Endothelial cell (in vitro differentiated cells): ENCODE measurements at places on chromosomes 7 and 10. TPM values are rescaled to one million over a fixed set of nuclear protein-coding genes. Genes with fewer than 3 reads are reported as not detected.

GRCh38 chr10:23656735-23657134 lies 217.9 kb downstream of the OTUD1 start:
- DNase-seq = peak; percentile 29

DNA sequence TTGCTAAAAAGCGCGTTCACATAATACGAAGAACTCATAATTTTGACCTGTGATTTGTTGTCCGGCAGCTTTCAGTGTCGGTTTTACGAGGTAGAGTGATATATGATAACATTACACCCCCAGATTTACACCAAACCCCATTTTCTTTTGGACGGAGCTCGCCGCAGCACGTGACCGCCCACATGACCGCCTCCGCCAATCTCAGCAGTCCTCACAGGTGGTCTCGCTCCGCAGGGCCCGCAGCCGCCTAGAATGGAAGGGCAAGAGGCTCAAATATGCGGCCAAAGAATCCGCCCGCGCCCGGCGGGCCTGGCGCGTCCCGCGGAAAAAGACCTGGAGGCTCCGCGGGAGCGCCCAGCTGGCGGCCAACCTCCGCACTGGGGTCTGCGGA lies at the start of gene HOXA7:
Gene HOXA7 (minus strand): TSS at position 168 of the 391 bp plus-strand sequence. CDS start 130 bp downstream, at position 38.
- DNase-seq = no peak

GRCh38 chr10:49534670-49535381 lies 4.1 kb downstream of the ERCC6 start:
- DNase-seq = no peak

Gene OPALIN
- not detected for total RNA-seq

GRCh38 chr10:109027534-109028185 lies 895.7 kb downstream of the XPNPEP1 start:
- DNase-seq = no peak

DNA sequence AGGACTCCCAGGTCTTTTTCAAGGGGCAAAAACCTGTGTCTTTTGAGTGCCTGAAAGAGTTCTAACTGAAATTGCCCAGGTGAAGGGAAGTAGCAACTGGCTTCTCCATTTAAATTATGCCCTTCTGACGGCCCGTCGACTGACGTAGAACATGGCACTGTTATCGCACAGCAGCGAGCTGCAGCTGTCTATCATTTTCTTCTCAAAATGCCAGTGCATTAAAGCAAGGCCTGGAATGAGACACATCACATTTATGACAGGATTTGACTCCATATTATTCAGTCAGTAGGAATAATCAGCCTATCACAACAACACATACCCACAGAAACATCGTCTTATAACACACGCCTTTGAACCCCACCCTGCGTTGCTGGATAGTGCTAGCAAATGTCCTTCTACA lies 69.7 kb downstream of the CELF2 start:
- no peak for DNase-seq

DNA sequence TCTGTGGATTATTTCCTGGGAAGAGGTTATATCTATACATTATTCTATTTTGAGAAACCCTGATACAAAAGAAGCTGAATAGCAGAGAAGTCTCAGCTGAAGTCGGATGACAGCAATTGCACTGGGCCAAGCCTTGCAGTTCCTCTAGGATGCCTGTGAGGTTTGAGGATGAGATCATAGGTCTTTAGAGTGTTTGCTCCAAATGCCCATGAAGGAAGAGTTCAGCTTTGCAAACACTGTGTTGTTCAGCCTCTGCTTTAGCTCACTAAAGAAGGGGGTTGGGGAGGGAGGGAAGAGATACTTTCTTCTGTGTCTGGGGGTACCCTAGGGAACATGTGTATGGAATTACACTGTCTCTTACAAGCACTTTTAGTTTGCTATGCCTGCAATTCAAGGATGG lies 282.5 kb upstream of the NRP1 start:
- DNase-seq = no peak

DNA sequence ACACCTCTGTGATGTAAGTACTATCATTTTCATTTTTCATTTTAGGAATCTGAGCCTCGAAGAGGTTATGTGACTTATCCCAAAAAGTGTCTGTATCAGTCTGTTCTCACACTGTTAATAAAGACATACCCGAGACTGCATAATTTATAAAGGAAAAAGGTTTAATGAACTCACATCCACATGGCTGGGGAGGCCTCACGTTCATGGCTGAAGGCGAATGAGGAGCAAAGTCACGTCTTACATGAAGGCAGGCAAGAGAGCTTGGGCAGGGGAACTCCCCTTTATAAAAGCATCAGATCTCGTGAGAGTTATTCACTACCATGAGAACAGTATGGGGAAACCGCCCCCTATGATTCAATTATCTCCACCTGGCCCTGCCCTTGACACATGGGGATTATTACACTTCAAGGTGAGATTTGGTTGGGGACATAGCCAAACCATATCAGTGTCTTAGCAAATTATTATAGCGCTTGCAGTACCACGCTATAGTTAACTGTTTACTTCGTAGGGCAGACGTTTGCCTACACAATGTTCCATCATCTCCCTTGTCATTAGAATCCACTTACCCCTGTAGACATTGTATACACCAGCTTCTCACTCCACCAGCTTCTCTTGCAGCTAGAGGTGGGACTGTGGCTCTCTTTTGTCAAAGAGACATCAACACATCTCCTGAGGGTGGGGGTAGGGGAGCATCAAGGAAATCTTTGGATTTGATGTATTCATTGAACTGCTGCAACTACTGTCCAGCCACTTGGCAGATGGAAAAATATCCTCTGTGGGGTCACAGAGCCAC lies 15.4 kb upstream of the NMT2 start:
- DNase-seq = no peak
